ENCODE measurements at places on chromosomes 4 and X. TPM values are rescaled to one million over a fixed set of nuclear protein-coding genes. Genes with fewer than 3 reads are reported as not detected.

GRCh38 chr4:177267911-177268310, 41.8 kb upstream of the NEIL3 start:
- no peak for DNase-seq

DNA sequence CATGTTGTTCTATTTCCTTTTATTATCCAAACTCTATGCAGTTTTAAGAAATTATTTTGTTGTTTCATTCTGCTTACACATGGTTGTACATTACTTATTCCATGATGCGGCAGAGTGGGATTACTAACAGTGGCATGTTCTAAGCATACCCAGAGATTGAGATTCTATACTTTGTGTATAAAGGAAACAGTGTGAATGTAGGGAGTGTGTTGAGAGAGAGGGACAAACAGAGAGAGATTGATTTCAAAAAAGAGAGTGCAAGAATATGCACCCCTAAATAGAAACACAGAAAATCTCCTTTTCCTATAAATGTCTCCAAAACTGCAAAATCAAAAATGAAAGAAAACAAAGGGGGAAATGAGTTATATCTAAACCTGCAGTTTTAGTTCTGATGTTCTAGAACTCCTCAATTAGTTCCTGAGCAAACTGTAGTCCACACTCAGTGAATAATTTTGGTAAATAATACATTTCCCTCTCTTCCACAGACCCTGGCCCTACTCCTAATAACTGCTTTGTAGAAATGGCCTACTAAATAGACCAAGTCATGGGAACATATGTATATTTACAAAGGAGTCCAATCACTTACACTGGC, 31.0 kb downstream of the SLC9B1 start:
- no peak for DNase-seq

DNA sequence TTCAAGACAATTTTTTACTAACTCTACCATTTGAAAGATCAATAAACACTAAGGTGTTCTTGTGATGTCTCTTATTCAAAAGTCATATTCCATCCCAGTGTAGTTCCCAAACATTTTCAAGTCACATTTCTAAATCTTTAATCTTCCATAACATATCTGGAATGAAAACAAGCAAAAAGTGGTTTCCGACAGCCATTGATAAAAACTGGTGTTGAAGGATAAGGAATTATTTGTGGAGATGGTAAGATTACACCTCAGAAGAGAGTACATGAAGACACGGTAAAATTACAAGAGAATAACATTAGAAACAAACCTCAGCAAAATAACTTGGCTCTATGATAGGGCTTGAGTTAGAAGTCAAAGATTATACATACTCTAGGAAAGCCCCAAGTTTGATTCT, 4.3 kb downstream of the CHIC2 start:
- no peak for DNase-seq

SPON2 gene
- 11.8 TPM for total RNA-seq

OTC gene
- total RNA-seq, result 2.8 TPM
